LNCaP clone FGC (cell line): ENCODE measurements at places on chromosomes 1 and 21.

- no peak for DNase-seq
Measured at GRCh38 chr1:11978301-11978700, 1.9 kb upstream of the MFN2 start.

- no peak for DNase-seq
Measured at GRCh38 chr1:109850827-109851226, 59.8 kb upstream of the CSF1 start.

- no peak for DNase-seq
Measured at GRCh38 chr1:3469849-3470649, 15.6 kb downstream of the ARHGEF16 start.

DNA sequence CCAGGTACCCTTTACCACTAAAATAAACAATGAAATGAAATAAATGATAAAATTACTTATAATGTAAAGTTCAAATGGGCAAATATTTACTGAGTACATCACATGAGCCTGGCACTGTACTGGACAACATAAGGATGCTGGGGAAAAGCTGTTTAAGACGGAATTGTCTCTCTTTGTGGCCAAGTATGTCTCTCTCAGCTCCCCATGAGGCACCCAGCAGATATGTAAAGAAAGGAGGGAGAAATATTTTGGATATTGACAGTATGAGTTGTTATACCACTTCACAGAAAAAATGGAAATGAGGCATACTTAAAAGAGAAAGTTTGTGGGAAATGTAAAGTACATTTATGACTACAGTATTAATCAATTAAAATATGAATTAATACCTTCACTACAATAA is 1.0 kb upstream of the TNFSF4 start:
- no peak for DNase-seq

GRCh38 chr1:192904438-192904895 is 95.6 kb downstream of the RGS2 start:
- DNase-seq: no peak
